ENCODE measurements at places on chromosomes 1 and 21.

DNA sequence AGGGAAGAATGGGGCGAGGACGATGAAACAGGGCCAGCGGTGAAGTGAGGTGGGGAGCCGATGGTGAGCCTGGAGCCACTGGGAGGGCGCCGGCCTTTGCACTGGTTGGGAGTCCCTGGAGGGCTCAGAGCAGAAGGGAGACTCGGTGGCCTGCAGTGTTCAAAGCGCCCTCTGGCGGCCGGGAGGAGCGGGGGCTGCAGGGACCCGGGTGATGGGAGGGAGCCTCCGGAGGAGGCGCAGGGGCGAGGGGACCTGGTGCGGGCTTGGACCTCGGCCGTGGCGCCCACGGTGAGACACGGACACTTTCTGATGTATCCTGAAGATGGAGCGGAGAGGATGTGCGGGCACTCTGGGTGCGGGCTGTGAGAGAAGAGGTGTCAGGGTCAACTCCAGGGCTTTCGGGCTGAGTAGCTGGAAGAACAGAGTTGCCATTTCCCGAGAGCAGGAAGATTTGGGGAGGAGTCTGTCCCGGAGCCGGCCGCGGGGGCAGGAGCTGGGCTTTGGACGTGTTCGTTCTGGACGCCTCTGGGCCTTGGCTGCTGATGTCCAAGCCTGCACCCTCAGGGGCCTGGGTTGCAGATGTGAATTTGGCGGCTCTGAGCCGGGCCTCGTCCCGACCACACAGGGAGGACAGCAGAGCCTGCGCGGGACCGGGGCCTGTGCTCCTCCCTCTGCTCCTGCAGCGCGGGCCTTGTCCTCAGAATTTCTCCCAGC, 29.7 kb downstream of the HEYL start:
- DNase-seq: no peak

DNA sequence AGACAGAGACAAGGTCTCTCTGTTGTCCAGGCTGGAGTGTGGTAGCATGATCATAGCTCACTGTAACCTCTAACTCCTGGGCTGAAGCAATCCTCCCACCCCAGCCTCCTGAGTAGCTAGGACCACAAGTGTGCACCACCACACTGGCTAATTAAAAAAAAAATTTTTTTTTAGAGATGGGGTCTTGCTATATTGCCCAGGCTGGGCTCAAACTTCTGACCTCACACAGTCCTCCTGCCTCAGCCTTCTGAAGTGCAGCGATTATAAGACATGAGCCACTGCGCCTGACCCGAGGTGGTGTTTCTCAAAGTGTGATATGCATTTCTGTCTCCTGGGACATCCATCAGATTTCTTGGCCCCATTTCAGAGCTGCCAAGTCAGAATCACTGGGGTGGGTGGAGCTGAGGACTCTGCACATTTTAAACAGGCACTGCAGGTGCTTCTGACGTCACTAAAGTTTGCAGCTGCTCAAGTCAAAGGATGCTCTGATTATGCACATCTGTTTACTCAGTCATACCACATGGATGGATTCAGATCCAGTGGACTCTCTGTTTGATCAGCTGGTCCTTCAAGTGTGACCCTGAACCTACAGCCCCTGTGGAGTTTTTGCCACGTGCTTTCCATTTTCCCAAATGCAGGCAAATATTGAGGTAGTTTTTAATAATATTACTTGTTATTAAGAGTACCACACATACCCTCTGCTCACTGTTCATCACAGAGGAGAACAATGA, 21.4 kb downstream of the TGFB2 start:
- no peak for DNase-seq

GRCh38 chr21:45086337-45086958, 12.1 kb downstream of the ADARB1 start:
- no peak for DNase-seq

- DNase-seq: no peak
Observed at GRCh38 chr1:182784556-182785171, 4.9 kb upstream of the NPL start.

DNA sequence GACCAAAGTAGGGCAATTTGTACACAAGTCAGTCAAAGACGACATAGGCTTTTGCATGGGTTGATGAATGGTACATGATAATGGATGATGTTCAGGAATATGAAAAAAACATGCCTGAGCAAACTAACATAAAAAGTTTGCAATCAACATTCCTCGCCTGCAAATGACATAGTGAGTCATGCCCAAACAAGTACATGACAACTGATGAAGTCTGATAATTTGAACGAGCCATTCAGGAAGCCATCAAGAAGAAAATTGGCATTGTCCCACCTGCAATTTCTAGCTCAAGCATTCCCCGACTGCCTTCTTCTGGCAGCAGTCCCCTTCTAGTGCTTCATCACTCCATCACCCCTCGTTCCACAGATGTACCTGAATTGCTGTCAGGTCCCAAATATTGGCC, 118.4 kb upstream of the NR5A2 start:
- no peak for DNase-seq
